ENCODE measurements at places on chromosomes 11 and 22. TPM values are rescaled to one million over a fixed set of nuclear protein-coding genes. Genes with fewer than 3 reads are reported as not detected.

- DNase-seq = no peak
- H3K4me3 ChIP-seq = no peak overlapping the region
- no peaks in the 10 kb centered on the region for H3K27me3 ChIP-seq
- no peak overlapping the region for H3K27ac ChIP-seq
Measured at GRCh38 chr11:1767399-1768140, 3.8 kb upstream of the CTSD start.

DNA sequence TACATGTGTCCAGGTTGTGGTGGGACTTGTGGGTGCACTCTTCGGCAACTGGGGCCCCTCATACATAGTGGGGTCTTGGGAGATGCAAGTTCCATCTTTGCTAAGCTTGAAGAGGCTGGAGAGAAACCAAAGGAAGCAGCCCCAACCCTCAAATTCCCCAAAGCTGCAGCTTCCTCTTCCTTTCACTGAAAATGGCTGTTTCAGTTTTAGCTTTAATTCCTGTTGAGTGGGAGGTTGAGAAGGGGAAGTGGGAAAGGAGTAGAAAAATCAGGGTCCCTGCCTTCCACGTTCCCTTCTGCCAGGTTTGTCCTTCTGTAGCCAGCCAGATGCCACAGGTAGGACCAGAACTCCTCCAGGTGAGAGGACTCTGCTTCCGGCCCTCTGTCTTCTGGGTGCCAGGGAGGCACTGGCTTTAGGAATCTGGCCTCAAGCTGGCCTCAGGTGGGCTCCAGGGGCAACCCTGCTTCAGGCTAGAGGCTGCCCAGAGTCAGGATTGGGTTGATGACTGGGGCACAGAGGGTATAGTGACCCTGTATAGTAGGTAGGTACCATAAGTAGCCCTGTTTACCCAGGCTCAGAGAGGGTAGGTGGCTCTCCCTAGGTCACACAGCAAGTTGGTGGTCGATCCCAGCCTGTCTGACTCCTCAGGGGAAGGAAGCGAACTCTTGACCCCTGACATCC lies 16.2 kb downstream of the P2RY6 start:
- DNase-seq = no peak
- H3K4me3 ChIP-seq = no peak overlapping the region
- peaks cover 17% of the 10 kb centered on the region for H3K4me1 ChIP-seq
- no peaks in the 10 kb centered on the region for H3K27me3 ChIP-seq
- H3K36me3 ChIP-seq = no peaks in the 10 kb centered on the region

DNA sequence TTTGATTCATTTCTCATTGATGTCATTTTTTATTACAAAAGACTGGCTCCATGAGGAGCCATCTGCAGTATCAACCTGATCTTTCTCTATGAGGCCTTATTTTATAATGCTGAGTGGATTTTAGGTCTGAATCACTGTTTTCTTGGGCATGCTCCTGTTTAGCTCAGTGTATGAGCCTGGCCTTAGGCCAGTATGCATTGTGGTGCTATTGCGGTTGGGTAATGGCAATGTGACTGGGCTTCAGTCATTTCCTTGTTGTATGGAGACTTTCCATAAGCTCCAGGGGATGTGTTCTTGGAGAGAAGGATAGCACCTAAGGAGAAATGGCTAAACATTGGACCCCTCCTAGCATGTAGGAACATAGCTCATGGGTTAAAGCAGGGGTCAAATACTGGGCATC lies 293.2 kb downstream of the NELL1 start:
- no peaks in the 10 kb centered on the region for H3K36me3 ChIP-seq
- H3K27ac ChIP-seq = no peak overlapping the region
- H3K27me3 ChIP-seq = no peaks in the 10 kb centered on the region
- no peak overlapping the region for H3K4me3 ChIP-seq
- DNase-seq = peak; percentile 63

- no peaks in the 10 kb centered on the region for H3K36me3 ChIP-seq
- no peak for DNase-seq
- no peak overlapping the region for H3K27ac ChIP-seq
- no peak overlapping the region for H3K4me3 ChIP-seq
Measured at GRCh38 chr11:2527621-2528291, 82.9 kb downstream of the KCNQ1 start.

DNA sequence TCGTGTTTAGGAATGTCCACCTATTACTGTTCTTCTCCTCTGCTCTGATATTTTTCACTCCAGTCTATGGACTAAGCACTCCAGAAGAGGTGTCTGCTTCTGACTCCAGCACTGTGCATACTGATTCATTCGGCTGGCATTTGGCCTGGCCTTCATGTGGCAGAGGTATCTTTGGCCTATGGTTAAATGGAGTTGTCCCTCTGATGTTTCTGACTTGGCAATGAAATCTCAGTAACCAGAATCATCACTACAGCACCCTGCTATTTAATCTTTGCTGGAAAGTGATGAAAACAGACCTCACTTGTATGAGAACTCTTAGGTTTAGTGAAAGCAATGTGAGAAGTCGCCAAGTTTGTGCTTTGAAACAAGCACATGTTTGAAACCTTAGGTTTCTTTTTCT lies 155.2 kb downstream of the MAML2 start:
- peak; percentile 96 for DNase-seq
- H3K27ac ChIP-seq = peak overlapping the region; percentile 96
- H3K4me3 ChIP-seq = peak overlapping the region; percentile 6

DNA sequence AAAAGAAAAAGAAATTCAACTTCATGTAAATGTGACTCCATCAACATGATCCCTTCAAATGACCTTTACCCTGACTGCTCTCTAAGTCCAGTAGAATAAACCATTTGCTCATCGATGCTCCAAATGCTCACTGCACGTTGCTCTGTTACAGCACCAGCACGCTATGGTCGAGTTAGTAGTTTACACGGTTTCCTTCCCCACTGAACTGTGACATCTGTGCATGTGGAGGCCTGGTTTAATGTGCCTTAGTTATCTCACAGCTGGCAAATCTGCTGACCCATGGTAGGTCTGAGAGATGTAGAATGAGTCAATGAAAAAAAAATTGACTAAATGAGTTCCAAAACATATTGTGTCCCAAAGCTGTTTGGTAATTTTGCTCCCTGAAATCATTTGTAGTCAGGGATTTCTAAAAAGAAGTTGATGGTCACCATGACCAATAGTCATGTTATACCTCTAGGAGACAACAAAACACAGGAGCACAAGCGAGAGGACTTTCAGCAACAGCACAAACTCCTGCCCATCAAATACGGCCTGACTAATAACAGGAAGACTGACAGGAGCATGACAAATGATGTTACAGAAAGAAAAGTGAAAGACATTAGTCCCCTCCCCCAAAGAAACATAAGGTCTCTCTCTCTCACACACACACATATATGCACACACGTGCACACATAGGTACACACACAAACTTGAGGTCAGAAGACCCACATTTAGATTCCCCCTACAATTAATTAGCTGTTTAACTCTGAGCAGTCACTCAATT lies 624.5 kb downstream of the OPCML start:
- H3K36me3 ChIP-seq = no peaks in the 10 kb centered on the region
- no peak overlapping the region for H3K27ac ChIP-seq
- peaks cover 9% of the 10 kb centered on the region for H3K4me1 ChIP-seq

- H3K27me3 ChIP-seq = no peaks in the 10 kb centered on the region
- H3K4me3 ChIP-seq = no peak overlapping the region
- DNase-seq = no peak
- peaks cover 11% of the 10 kb centered on the region for H3K4me1 ChIP-seq
- no peaks in the 10 kb centered on the region for H3K36me3 ChIP-seq
- no peak overlapping the region for H3K27ac ChIP-seq
Measured at GRCh38 chr11:36029616-36030015, 85.8 kb downstream of the LDLRAD3 start.

DNA sequence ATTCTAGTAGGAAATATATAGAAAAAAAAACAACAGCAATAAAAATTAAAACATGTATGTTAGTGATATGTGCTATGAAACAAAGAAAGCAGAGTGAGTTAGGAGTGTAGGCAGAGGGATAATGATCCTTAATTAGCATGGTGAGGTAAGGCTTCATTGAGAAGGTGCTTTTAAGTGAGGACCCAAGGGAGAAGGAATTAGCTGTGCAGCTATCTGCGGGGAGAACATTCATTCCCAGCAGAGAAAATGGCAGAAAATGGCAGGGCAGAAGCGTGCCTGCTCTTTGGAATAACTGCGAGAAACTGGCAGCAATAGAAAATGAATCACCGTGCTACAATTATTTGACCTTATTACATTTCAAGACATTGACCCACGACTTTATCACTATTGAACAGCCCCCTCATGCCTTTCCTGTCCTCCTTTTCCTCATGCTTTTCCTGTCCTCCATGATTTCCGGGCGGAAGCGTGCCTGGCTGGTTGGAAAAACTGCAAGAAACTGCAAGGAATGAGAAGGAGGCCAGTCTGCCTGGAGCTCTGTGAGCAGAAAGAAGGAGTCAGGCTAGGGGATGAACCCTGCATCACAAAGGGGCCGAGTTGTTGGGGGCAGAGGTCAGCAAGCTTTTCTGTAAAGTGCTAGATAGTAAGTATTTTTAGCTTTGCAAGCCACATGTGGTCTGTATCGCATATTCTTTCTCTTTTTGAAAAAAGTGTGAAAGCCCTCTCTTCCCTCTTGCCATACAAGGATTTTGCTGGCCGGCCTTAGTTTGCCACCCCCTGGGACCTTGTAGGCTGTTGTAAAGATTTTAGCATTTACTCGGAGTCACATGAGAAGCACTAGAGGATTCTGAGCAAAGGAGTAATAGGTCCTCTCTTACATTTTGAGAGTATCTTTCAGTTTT lies 37.1 kb upstream of the SWAP70 start:
- no peaks in the 10 kb centered on the region for H3K27me3 ChIP-seq
- H3K4me3 ChIP-seq = no peak overlapping the region
- no peaks in the 10 kb centered on the region for H3K4me1 ChIP-seq
- H3K36me3 ChIP-seq = no peaks in the 10 kb centered on the region

DNA sequence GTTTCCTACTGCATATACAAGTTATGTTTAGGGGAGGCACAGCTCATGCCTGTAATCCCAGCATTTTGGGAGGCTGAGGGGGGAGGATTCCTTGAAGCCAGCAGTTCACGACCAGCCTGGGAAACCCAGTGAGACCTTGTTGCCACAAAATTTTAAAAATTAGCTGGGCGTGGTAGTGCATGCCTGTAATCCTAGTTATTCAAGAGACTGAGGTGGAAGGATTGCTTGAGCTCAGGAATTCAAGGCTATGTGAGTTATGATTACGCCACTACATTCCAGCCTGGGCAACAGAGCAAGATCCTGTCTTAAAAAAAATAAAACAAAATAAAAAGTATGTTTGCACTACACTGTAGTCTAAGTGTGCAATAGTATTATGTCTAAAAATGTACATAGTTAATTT lies 108.8 kb upstream of the TEAD1 start:
- H3K27me3 ChIP-seq = no peaks in the 10 kb centered on the region
- no peaks in the 10 kb centered on the region for H3K4me1 ChIP-seq

DNA sequence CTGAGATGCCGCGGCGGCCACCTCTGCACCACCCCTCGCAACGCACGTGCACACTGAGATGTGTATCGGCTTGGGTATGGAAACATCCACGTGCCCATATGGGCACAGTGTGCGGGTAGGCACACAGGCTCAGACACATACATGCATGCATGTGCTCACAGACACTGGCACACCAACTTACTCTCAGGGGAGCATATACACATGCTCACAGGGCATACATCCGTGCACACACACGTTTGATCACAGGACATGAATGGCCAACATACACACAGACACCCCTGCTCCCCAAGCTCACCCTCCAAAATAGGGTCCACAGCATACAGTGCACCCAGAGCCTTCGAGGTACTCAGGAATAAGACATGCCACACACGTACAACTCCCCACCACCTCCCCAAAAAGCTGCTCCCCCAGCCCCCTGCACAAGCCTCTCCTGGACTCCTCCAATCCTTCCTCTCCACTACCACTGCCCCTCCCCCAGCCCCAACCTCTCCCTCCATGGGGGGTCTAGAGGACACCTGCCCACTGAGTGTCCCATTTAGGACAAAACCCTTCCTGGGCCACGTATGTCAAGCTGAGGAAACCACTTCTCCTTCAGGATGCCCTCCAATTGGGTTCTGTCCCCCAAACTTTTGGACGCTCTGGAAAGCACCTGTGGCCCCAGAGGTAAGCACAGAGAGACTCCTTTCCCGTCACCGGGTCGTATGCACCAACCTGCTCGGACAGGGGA lies 53.1 kb downstream of the SLC22A12 start:
- no peak for DNase-seq
- no peak overlapping the region for H3K4me3 ChIP-seq
- H3K27me3 ChIP-seq = peaks cover 53% of the 10 kb centered on the region
- no peaks in the 10 kb centered on the region for H3K4me1 ChIP-seq
- H3K27ac ChIP-seq = no peak overlapping the region

- no peaks in the 10 kb centered on the region for H3K27me3 ChIP-seq
- H3K4me1 ChIP-seq = peaks cover 50% of the 10 kb centered on the region
- no peak overlapping the region for H3K27ac ChIP-seq
- DNase-seq = no peak
Measured at GRCh38 chr22:37569921-37570660, 9.8 kb downstream of the LGALS2 start.

DNA sequence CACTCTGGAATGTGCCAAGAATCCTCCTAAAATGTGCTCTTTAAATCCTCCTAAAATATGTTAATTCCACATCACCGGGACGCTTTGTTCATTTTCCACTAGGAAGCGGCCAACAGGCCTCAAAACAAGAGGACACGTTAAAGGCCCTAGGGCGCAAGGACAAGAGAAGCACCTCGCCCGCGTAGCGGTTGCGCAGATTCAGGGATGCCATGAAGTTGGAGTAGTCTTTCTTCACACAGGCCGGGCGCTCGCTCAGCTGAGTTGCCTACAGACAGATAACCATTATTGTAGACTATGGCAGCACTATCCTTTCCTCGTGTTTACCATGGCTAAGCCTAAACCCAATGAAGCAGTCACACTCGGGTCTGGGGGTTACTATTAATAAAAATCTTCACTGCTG lies 29.5 kb upstream of the SERPIND1 start:
- peaks cover 18% of the 10 kb centered on the region for H3K36me3 ChIP-seq
- H3K27me3 ChIP-seq = no peaks in the 10 kb centered on the region
- H3K4me3 ChIP-seq = no peak overlapping the region
- H3K4me1 ChIP-seq = peaks cover 10% of the 10 kb centered on the region
- no peak overlapping the region for H3K27ac ChIP-seq

Gene RFPL2
- total RNA-seq = 0.25 TPM

Gene MOGAT2
- not detected for total RNA-seq

Gene ELF5
- total RNA-seq = not detected

Gene SCGB1C1
- not detected for total RNA-seq

Gene DDIAS
- total RNA-seq = 4.0 TPM

Gene NXPE4
- not detected for total RNA-seq

Gene CRYAB
- 4.1 TPM for total RNA-seq

Gene DEAF1
- 48.9 TPM for total RNA-seq

Gene APOA4
- total RNA-seq = not detected

Gene FLRT1
- 0.41 TPM for total RNA-seq

Gene HORMAD2
- not detected for total RNA-seq

Data from astrocyte (in vitro differentiated cells and primary cell).